ENCODE measurements at places on chromosomes 16 and 17.
A peak's percentile ranks its signal among the peaks of the same experiment; 100 is the strongest.

GRCh38 chr17:34254651-34255380 lies at the start of gene CCL2:
CCL2 (plus strand) TSS chr17:34255285; CDS start chr17:34255350, 65 bp downstream.
- DNase-seq: no peak

DNA sequence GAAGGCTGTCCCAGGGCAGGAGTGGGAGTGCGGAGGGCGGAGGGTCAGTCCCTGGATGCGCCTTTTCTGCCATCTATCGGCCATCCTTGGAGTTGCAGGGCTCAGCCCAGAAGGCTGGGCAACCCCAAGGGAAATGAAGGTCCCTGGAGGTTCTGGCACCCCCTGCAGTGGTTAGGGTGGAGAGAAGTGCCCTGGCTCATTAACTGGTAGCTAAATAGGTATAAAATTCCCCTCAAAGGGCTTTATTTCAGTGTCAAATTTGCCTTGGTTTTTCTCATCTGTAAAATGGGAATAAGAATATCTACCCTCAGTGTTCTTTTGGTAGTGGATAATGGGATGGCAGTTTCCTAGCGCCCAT lies 22.4 kb downstream of the C17orf75 start:
- no peak for DNase-seq

DNA sequence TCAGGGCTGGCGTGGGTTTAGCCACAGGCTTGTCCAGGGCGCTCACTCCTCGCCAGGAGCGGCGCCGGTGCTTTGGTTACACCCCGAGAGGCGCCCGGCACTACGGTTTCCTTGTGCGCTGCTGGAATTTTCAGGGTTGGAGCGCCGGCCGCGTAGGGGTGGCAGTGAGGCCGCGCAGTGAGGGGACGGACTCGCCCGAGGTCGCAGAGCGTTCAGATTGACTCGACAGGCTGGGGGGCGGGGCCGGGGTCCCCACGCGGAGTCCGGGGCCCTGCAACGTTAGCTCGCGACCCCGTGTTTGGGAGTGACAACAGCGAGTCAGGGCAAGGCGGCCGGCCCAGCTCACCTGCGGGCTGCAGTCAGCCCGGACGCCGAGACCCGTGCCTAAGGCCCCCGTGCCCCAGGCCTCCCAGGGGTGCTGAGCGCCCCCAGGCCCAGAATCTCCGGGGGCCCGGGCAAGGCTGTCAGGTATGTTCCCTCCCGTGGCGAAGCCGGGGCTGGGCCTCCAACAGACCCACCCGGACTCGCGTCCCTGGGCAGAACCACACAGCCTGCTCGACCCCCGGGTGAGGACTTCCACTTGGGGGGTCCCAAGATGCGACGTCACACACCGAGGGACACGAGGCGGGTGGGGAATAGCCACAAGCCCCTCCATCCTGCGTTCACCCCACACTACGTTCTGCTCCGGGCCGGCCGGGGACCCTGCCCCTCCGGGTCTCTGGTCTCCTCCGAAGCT lies 1.3 kb upstream of the ACTG1 start:
- DNase-seq: no peak

- no peak for DNase-seq
These were observed 8.4 kb downstream of the CHST6 start for GRCh38 chr16:75486676-75487313.

DNA sequence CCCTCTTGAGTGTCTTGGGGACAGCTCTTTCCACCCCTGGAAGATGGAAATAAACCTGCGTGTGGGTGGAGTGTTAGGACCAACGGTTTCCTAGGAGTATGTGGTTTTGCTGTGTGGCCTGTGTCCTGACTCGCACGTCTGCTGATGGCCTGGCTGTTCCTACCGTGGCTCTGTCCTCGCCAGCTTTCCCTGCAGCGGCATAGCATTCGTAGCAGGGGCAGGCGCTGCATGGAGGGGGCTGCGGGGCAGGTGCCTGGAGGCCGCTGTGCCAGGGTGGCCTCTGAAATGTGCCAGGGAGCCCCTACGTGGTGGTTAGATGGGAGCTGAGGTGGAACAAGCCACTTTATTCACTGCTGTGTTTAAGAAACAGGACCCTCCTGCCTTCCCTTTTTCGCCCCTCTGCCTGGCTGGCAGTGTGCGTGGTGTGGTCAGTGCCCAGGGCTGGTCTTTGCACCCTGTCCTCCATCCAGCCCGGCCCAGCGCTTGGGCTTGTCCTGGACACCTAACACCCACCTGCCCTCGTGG lies 10.6 kb downstream of the SLC16A3 start:
- DNase-seq: no peak

GRCh38 chr17:45973099-45973780 lies 25.8 kb upstream of the STH start:
- no peak for DNase-seq

DNA sequence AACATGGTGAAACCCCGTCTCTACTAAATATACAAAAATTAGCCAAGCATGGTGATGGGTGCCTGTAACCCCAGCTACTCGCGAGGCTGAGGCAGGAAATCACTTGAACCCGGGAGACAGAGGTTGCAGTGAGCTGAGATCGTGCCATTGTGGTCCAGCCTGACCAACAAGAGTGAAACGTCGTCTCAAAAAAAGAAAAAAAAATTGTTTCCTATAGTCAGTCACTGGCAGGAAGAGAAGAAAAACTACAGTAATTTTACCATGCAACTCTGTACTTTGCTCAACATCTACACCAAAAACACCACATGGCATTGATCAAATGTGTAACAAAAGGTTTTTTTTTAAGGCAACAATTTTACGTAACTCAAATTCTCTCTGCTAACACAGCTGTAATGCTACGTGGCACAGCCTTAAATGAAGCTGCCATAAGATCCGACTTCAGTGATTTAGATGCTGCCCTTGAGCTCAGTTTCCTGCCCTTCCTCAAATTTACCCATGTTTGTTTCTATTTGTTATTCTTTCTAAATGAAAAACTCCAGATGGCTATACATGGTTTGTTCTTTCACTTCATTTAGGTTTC lies 40.2 kb downstream of the CNOT1 start:
- no peak for DNase-seq

- peak; percentile 27 for DNase-seq
These were observed 9.0 kb downstream of the SLC5A10 start for GRCh38 chr17:18960803-18961511.

GRCh38 chr16:27827765-27828164 lies 235.7 kb downstream of the GSG1L start:
- no peak for DNase-seq

DNA sequence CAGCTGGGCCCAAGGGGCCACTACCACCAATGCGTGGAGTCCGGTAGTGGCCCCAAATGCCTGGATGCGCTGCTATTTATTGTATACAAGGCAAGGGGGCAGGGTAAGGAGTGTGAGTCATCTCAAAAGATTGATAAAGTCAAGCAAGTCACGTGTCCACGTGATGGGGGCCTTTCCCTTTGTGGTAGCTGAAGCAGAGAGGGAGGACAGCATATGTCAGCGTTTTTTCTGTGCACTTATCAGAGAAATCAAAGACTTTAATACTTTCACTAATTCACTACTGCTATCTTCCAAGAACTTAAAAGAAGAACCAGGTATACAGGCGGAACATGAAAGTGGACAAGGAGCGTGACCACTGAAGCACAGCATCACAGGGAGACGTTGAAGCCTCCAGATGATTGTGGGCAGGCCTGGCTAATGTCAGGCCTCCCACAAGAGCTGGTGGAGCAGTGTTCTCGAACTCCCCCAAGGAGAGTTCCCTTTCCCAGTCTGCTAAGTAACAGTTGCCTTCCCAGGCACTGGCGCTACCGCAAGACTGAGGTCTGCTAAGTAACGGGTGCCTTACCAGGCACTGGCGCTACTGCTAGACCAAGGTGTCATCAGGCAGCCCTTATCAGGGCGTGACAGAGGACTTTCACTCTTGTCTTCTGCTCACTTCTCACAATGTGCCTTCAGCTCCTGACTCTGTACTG lies 10.8 kb upstream of the ASB16 start:
- no peak for DNase-seq

DNA sequence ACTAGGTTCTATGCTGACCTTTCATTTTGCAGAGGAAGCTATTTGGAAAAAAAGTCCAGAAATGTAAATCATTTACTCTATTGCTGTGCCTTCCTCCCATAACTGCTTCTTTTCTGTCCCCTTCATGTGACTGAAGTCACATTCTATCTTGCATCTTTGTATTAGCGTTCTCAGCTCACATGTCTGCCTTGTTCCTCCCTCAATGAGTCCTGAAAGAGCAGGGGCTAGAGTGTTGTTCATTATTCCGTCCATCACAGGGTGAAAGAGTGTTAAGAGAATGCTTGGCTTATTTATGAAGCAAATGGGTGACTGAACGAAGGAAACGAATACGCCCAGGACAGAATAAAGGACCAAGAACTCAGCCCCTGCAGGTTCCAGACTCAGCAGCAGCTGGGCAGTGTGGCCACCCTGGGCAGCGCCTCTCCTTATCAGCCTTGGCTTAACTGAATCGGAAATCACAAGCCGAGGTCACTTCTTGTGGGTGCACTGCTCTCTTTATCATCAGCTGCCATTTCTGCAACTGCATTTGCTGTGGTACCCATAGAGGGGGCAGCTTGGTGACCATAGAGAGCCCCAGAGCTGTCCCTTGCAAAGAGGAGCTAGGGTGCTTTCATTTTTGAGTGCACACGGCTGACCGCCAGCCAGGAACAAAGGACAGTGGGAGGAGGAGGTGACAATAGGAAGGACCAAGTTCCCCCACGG lies 1.8 kb upstream of the PIK3R6 start:
- no peak for DNase-seq

GRCh38 chr17:6159541-6160231 lies 89.5 kb downstream of the WSCD1 start:
- DNase-seq: no peak

- no peak for DNase-seq
These were observed 16.9 kb downstream of the EARS2 start for GRCh38 chr16:23539984-23540816.

GRCh38 chr16:27289669-27290068 lies 21.1 kb upstream of the NSMCE1 start:
- no peak for DNase-seq

- no peak for DNase-seq
These were observed 53.3 kb downstream of the GNAO1 start for GRCh38 chr16:56244612-56245011.

DNA sequence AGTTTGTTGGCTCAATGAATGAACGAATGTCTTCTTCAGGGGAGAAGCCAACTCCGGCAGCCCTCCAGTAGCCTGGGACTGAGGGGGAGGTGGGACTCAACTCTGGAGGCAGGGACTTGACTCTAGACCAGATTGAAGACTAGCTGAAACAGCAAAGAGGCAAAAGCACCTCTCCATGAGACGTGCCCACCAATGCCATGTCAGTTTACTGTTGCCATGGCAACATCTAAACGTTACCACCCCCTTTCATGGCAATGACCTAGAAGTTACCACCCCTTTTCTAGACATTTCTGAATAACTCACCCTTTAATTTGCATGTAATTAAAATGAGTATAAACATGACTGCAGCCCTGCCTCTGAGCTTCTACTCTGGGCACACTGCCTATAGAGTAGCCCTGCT lies 91.8 kb downstream of the ASIC2 start:
- DNase-seq: no peak

DNA sequence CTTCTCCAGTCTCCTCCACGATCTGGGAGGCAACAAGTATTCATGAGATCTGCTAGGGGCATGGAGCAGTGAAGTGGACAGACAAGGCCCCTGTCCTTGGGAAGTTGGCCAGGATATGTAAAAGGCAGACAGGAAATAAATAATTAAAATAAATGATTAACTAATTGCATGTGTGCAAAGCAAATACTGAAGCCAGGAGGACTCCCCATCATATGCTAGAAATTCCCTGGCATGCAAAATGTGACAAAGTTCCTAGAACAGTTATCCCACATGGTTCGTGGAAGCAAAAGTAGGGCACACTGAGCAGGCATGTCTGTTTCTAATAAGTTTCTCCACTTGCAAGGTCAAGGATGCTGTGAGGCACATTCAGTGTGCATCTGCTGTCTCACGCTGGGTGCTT lies 86.8 kb downstream of the CDYL2 start:
- no peak for DNase-seq

DNA sequence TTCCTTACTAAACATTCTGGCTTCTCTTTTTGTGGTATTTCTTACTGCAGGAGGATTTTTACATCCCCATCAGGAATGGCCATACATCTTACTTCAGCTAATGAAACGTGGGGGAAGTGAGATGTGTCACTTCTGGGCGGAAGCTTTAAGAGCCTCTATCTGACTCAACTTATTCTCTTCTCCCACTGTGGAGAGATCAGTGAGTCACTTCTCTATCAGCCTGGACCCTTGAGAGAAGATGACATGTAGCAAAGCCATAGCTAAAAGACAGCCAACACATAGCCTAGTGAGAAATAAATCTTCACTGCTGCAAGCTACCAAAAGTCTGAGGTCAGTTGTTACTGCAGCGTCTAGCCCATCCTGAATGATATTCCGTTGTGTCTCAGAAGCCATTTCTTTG lies 1066.7 kb upstream of the RBFOX1 start:
- no peak for DNase-seq

GRCh38 chr16:86863609-86864008 lies 285.3 kb downstream of the FOXL1 start:
- DNase-seq: no peak

All from NCI-H1048 (cell line).